ENCODE measurements at places on chromosomes 11 and 22. TPM values are rescaled to one million over a fixed set of nuclear protein-coding genes. Genes with fewer than 3 reads are reported as not detected.

Gene CASP1
- 5.7 TPM for total RNA-seq

Gene ILK
- total RNA-seq = 211 TPM

Gene AP2A2
- total RNA-seq = 38.3 TPM

Gene CRACR2B
- total RNA-seq = 0.38 TPM

Gene SLC29A2
- total RNA-seq = not detected

Gene APOBEC3C
- 7.6 TPM for total RNA-seq

Gene C11orf86
- not detected for total RNA-seq

DNA sequence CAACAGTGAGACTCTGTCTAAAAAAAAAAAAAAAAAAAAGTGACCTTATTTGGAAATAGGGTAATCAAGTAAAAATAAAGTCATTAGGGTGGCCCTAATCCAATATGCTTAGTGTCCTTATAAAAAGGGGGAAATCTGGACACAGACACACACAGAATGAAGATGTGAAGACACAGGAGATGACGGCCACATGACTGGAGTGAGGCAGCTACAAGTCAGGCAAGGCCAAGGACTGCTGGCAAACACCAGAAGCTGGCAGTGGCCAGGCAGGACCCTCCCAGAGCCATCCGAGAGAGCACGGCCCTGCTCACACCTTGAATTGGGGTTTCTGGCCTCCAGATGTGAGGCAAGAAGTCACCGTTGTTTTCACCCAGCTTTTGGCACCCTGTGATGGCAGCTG, 28.6 kb downstream of the LRFN4 start:
- no peak for DNase-seq

DNA sequence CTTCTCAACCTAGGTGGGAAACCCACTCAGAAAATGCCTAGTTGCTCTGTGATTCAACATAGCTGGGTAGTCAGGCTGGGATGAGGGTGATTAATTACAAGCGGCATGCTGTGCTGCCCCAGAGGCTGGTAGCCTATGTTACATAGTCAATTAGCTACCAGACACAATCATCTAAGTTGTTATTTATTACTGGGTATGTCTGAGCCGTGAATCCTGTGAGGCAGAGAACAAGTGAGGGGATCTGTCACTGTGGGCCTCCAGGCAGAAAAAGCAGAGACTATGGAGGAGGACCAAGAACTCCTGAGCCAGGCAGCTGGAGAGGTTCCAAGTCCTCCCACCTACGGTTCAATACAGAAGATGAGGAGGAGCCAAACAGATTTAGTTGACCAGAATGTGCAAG, 186.6 kb upstream of the BDNF start:
- DNase-seq = no peak

DNA sequence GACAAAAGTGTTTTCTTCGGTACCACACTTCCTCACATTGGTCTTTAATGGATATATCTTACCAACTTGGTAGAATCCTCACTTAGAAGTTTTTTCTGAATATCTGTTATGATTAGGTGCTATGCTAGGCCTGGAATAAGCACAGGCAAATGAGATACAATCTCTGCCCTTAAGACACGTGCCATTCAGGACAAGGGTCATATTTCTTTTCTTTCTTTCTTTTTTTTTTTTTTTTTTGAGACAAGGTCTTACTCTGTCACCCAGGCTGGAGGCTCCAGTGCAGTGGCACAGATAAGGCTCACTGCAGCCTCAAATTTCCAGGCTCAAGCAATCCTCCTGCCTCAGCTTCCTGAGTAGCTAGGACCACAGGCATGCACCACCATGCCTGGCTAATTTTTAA, 23.0 kb downstream of the WBP2NL start:
- DNase-seq = no peak

DNA sequence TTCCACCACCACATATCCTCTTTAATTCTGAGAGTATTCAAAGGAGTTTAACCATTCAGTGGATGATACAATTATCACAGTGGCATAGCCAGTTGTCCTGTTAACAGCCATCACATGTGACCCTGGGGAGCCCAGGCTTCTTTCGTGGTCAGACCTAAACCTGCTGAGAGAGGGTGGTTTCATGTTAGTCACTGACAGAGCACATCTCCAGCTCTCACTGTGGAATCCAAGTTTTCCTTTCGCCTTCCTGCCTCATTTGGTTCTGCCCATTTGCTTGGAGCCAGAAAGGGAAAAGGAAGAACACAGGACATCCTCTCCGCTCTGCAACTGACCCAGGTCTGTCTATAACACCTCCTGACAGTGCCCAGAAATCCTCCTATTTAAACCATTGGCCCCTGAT, 60.4 kb downstream of the MCHR1 start:
- no peak for DNase-seq

DNA sequence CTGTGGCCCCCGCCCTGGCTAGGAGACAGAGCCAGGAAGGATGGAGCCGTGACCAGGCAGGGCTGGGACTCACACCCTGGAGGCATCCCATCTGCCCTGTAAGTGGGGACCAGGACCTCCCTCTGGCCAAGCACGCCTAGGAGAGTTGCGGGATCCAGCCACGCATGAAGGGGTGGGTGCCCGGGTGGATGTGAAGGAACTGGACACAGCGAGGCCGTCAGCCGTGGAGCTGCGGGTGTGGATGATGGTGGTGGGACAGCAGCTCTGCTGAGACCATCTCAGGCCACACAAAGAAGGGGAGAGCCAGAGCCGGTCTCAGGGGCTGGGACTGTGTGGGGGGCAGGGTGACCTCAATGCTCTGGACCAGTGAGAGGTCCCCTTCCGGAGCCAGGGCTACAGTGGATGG, 746.4 kb downstream of the BRD1 start:
- DNase-seq = no peak

DNA sequence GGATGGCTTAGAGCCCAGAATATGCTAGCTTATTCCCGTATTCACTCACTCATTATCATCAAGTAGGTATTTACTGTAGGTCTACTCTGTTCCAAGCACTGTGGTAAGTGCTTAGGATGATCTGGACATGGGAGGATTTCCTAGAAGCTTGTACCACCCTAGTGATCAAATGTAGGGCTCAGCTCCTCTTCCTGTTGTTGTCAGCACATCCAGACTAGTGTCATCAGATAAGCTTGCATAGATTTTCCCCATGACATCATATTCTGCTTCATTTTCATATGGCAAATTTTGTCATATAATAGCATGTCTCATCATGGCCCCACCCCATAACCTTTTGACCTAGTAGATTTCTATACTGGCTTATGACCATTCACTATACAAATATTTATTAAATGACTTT, 19.3 kb upstream of the NUCB2 start:
- peak; percentile 73 for DNase-seq
